ENCODE measurements at places on chromosomes 7 and 10.

DNA sequence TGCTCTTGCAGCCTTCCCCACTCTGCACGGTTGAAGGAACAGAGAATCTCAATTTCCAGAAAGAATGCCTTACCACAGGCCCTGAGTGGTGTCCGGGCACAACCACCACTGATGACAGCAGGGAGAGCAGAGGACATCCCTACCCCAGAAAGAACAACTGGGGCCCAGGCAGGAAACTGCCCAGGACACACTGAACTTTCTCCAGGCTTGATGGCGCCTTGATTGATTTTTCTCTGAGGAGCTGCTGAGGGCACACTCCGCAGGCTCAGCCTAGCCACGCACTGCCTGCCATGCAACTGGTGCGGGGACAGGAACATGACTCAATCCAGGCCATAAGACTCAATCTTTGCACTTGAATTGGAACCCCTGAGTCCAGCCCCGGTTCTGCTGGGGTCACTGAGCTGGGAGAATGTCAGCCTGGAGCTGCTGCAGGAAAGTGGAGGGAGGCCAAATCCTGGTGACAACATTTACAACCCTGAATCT is 5.9 kb downstream of the AKR1B1 start:
- no peak for DNase-seq

- DNase-seq: peak; percentile 75
These were observed 7.6 kb upstream of the ORAI2 start for GRCh38 chr7:102425639-102426267.

- no peak for DNase-seq
These were observed 9.9 kb downstream of the GARIN1A start for GRCh38 chr7:128681794-128682537.

DNA sequence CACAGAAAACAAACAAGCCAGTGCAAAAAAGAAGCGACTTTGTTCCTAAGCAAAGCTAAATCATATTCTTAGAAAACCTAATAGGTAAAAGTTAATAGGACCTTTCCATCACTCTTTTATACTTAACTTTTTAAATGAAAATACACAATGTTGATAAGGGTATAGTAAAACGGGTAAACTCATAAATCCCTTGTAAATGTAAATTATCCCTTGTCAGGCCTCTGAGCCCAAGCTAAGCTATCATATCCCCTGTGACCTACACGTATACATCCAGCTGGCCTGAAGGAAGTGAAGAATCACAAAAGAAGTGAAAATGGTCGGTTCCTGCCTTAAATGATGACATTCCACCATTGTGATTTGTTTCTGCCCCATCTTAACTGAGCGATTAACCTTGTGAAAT is 76.4 kb downstream of the GSAP start:
- DNase-seq: no peak
